ENCODE measurements at places on chromosomes 5 and 9.

GRCh38 chr5:643811-644271 is 31.7 kb downstream of the CEP72 start:
- no peak for DNase-seq

- DNase-seq, result no peak
Measured at GRCh38 chr5:38420691-38421390, 135.6 kb downstream of the LIFR start.

DNA sequence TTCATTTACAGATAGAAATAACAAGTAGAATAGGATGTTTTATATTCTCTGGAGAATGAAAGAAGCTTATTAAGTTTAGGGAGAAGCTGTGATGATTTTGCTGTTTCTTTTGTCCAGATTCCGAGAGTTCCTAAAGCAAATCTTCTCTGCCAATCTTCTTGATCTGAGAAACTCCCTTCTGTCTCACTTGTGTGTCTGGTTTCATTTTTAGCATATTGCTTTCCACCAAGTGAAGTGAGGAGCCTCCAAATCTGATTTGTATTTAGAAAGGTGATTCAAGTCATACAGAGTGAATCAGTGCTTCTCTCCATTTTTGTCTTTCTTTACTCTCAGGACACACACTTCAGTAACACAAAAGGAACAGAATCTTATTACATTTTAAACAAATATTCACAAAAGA is 48.4 kb downstream of the STX17 start:
- DNase-seq, result no peak

- no peak for DNase-seq
Measured at GRCh38 chr9:126095546-126096190, 231.0 kb upstream of the MVB12B start.

DNA sequence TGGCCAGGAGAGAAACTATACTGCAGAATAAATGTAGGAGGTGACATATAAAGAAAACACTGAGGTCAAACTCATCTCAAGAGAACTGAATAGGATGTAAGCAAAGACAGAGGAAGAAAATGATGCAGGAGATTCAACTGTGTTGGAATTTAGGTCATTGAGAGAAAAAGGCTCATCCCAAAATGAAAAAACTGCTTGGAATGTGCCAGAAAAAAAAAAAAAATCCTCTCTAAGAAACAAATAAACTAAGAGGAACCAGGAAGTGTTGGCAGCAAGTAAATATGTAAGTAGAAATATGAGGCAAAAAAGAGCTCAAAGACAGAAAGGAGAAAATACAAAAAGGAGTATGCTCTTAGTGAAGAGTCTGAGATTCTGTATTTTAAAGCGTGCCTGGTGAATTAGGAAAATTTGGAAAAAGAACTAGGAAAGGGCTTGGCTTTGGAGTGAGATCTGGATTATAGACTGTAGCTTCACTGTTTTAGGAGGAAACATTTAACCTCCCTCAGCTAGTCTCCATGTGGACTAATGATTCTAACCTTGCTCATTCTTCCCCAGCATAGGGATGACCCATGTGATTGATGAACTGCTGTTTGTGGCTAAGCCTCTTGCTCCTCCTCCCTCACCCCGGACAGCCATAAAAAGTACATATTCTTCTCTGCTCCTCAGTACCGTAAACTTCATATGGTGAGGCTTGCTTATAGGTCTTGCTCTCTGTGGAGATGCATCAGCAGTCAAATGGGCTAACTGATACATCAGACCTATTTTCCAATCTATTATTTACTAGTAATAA is 185.6 kb upstream of the POU5F2 start:
- DNase-seq, result no peak

DNA sequence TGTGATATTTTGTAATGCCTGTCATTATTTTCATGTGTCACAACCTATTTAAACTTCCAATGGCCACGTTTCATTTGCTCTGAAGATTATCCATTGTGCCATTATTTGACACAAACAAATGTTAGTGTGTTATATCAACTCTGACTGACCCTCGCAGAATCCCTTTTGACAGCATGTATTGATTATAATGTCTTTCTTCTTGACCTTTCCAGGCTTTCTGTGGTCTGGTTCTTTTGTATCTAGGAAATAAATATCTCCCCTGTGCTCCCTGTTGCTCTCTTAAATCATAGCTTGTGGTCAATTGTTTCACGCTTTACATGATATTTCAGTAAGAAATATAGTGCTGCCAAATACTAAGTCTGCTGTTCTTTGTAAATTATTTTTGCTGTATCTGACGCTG is 442.6 kb downstream of the SEMA5A start:
- DNase-seq, result no peak

GRCh38 chr9:132823370-132824145 is 54.5 kb downstream of the AK8 start:
- DNase-seq, result no peak

GRCh38 chr5:138869763-138870500 is 5.2 kb downstream of the LRRTM2 start:
- DNase-seq, result no peak

DNA sequence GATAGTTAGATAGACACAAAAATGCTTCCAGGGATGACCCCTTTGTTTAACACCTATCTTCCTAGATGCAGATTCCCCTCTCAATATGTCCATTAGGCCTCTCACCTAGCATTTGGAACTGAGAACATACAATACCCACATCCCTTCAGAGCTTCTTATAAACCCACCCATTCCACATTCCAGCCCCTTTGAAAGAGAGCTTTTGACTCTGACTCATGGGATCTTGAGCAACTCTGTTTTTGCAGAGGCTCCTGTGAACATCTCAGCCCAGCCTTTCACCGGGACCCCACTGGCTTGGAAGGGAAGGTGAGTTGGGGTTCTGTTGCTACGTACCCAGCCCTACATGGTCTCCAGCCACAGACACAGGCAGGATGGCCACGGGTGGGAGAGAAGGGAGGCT is 195.5 kb downstream of the FRMD3 start:
- DNase-seq, result no peak

- DNase-seq, result no peak
Measured at GRCh38 chr5:53080271-53080670, 29.3 kb downstream of the MOCS2 start.

GRCh38 chr5:24005384-24005783 is 498.0 kb downstream of the PRDM9 start:
- no peak for DNase-seq

DNA sequence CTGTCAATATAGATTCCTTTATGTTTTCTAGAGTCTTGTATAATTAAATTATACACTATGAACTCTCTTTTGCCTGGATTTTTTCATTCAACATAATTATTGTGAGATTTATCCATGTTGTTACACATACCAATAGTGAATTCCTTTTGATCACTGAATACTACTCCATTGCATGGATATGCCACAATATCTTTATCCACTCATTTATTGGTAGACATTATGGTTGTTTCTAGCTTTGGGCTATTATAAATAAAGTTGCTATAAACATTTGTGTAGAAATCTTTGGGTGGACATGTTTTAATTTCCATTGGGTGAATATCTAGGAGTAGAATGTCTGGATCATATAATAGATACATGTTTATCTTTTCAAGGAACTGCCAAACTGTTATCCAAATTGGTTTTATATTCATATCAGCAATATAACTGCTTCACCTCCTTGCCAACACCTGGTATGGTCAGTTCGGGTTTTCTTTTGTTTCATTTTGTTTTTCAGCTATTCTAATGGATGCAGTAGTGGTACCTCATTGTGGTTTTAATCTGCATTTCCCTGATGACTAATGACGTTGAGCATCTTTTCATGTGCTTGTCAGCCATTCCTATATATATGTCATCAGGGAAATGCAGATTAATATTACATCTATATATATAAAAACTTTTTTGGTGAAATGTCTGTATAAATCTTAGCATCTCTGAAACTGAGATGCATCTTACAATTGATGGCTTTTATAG is 32.1 kb upstream of the TCF7 start:
- DNase-seq, result no peak

DNA sequence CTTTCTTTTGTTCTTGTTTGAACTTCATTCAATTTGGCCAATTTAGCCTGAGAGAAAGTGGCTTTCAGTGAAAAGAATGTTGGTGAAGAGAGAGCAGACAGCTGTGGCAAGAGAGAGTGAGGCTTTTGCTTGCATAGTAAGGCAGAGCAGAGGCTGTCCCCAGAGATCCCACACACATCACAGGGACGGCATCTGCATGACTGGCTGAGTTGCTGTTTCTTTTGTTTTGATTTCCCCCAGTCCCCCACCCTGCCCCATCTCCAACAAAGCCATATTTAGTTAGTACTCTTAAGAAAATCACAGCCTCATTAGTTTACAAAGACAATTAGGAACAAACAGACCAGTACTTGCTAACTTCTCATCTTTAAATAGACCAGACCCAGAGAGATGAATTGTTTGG is 363.9 kb upstream of the SEMA6A start:
- DNase-seq, result no peak

- no peak for DNase-seq
Measured at GRCh38 chr9:125376261-125377226, 114.9 kb downstream of the GAPVD1 start.

- DNase-seq, result no peak
Measured at GRCh38 chr9:133777871-133778270, 39.7 kb upstream of the SARDH start.

DNA sequence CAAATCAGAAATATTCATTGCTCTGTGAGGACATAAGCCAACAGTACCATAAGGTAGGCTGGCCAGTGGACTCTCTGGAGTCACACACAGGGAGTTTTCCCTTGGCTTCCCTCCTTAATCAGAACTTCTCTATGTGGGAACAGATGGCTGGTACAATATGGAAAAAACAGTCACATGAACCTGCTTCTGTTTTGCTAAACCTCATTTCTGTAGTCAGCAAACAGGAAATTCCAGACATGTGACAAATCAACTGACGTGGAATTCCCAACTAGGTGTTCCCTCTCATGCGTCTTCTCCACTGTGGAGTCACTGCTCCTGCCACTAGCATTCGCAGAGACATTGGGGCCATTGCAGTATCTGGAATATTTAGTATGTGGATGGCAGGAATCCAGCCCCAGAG is 617.6 kb downstream of the KIF4B start:
- no peak for DNase-seq

DNA sequence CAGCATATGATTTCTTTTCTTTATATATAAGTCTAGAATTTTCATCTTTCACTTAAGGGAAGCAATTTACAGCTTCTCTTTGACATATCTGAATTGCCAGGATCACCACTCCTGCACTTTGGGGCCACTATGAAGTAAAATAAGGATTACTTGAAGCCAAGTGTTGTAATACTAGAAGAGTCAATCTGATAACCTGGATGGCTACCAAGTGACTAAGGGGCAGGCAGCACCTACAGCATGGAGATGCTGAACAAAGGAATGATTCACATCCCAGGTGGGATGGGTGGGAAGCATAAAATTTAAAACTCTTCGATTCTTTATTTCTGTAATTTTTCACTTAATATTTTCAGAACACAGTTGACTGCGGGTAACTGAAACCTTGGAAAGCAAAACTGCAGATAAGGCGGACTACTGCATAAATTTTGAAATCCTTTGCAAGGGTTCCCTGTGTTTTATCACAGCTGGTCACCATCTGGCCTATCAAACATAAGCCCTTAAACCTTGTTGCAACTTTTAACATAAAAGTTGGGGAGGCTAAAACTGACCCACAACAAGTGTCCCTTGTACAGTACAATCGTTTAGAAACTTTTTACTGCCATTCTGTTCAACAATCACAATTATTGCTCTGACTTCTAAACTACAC is 31.2 kb downstream of the NR3C1 start:
- DNase-seq, result no peak

DNA sequence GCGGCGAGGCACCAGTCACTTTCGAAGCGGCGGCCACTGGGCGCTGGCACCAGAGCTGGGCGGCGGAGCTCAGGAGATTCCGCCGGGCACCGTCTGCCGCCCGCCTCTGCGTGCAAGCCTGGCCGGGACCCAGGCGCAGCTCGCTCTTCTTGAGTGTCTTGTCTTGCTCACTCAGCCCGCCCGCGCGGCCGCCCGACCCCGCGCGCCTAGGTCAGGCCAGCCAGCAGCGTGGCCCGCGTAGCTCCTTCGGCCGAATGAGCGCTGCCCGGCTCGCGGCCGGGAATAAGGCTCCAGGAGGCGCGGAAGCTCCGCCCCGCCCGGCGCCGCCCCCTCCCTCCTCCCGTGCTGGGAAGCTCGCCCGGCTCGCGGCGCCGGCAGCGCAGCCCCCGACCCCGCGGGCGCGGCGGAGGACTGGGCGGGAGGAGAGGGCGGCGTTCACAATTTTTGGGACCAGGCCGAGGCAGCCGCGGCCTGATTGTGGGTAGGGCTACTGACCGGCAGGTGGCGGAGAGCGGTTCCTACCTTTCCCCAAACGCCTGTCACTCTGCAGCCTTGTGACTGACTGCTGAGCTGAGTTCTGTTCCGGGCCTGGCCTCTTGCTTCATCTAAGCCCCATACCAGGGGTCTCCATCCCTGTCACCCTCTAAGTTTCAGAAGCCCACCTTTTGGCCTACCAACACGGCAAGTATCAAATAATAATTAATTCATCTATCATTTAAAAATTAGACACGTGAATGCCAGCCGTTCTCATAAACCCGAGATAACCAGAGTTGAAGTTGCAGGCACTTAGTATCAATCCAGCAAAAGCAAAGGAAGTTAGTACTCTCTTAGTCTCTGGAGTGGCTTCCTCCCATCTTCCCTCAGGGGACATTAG is at the start of gene HBEGF:
Gene HBEGF (minus strand): TSS at position 256 of the 874 bp plus-strand sequence. CDS start 275 bp downstream, outside the sequence.
- peak; percentile 25 for DNase-seq

DNA sequence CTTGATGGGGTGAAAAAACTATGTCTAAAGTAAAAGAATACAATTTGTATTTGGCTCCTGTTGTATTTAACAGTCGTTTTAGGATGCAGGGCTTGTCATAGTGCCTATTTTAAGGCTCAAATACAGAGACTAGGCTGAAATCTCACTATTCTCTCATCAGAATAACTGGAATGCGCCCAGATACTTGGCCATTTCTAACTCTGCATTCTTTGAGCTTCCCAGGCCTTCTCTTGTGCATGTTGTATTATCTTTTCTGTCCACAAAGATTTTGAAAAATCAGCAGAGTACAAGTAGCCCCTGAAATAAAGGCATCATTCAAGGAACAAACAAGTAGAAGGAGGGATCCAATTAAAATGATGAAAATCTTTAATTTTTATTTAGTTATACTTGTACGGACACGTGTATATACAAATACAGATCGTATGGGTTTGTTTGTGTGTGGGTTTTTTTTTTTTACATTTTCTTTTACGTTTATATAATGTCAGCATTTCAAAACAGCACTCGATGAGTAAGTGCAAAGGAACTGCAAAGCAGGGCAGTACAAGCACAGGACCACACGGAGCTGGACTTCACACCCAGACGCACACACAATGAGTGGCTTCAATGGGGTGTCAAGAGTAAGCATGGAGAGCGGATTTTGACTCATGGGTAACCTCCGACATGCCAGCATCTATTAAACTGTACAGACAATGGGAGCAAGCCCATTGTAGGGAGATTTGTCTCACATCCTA is 294.0 kb downstream of the EFNA5 start:
- DNase-seq, result no peak

GRCh38 chr9:3261484-3261883 is 264.3 kb downstream of the RFX3 start:
- no peak for DNase-seq

DNA sequence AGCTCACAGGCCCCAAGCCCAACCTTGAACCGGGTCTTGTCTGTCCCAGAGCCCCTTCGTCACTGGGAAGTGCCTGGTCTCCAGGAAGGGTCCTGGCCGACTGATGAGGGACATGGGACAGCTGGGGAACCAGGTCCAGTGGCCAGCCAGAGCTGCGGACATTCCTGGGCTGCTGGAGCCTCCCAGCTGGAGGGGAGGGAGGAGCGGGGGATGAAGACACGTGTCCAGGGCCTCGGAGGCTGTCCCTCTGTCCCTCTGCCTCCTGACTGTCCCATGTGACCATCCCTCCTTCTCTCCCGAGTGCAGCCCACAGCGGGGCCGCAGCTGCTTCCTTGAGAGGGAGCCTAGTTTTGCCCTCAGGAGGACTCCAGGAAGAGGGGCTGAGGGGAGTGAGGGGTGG is 41.7 kb upstream of the UBAC1 start:
- no peak for DNase-seq

- no peak for DNase-seq
Measured at GRCh38 chr9:882416-882924, 41.0 kb downstream of the DMRT1 start.

Measured in stimulated activated CD8-positive, alpha-beta memory T cell treated with anti-CD3 and anti-CD28 coated beads, Interleukin-4, amount 100 ng/mL, for 24 hours (primary cell).